PC-9 (cell line): ENCODE measurements at places on chromosomes 6 and 20. TPM values are rescaled to one million over a fixed set of nuclear protein-coding genes. Genes with fewer than 3 reads are reported as not detected.

The LINC00237 gene
- not detected in 2 replicates for total RNA-seq

The CFAP206 gene
- total RNA-seq, result 2.9 and 3.2 TPM in 2 replicates

The RIMS4 gene
- total RNA-seq, result 0.13 and 0.15 TPM in 2 replicates

The SNAP91 gene
- total RNA-seq, result not detected in 2 replicates

The AKAP12 gene
- total RNA-seq, result 9.2 and 12.6 TPM in 2 replicates

The JPH2 gene
- total RNA-seq, result 41.1 and 58.8 TPM in 2 replicates

The ADGRG6 gene
- 24.0 and 30.3 TPM in 2 replicates for total RNA-seq

The RNF182 gene
- total RNA-seq, result 0.13 and 0.18 TPM in 2 replicates

The ECT2L gene
- not detected in 2 replicates for total RNA-seq

The TAGAP gene
- total RNA-seq, result 0.23 TPM in 1 of 2 replicates, not detected in the other

The FAM120B gene
- total RNA-seq, result 13.6 and 14.3 TPM in 2 replicates

The AGPAT4 gene
- total RNA-seq, result 0.07 and 0.10 TPM in 2 replicates

The RAET1E gene
- total RNA-seq, result 0.20 TPM in 1 of 2 replicates, not detected in the other

The CAGE1 gene
- 0.13 TPM in 2 replicates for total RNA-seq

The BEND6 gene
- total RNA-seq, result 4.1 and 5.7 TPM in 2 replicates

The SPINT3 gene
- total RNA-seq, result not detected in 2 replicates

The ELOVL5 gene
- total RNA-seq, result 71.3 and 108 TPM in 2 replicates

The DEFB132 gene
- total RNA-seq, result not detected in 2 replicates

The NKAPL gene
- total RNA-seq, result not detected in 2 replicates

The ZNF318 gene
- total RNA-seq, result 14.9 and 17.1 TPM in 2 replicates

The PANK2 gene
- 51.6 and 54.5 TPM in 2 replicates for total RNA-seq

The FOXF2 gene
- total RNA-seq, result not detected in 2 replicates

The PRR18 gene
- not detected in 2 replicates for total RNA-seq

The PPP1R14C gene
- 9.8 and 12.1 TPM in 2 replicates for total RNA-seq

The BTN1A1 gene
- not detected in 2 replicates for total RNA-seq

The DOK5 gene
- total RNA-seq, result not detected in 2 replicates

The MAP1LC3A gene
- total RNA-seq, result not detected in 2 replicates

The SLC22A23 gene
- total RNA-seq, result 13.5 and 16.3 TPM in 2 replicates

The SAMD10 gene
- 14.4 and 18.7 TPM in 2 replicates for total RNA-seq

The WFDC9 gene
- not detected in 2 replicates for total RNA-seq

The SNPH gene
- total RNA-seq, result 3.4 and 4.0 TPM in 2 replicates

The SERINC3 gene
- 76.0 and 110 TPM in 2 replicates for total RNA-seq

The LY86 gene
- total RNA-seq, result not detected in 2 replicates

The RIPPLY2 gene
- total RNA-seq, result not detected in 2 replicates

The RBM24 gene
- 0.72 and 0.85 TPM in 2 replicates for total RNA-seq
